ENCODE measurements at places on chromosomes 4 and X.
A peak's percentile ranks its signal among the peaks of the same experiment; 100 is the strongest.

- H3K4me1 ChIP-seq = no peaks in the 10 kb centered on the region
- DNase-seq = no peak
- no peaks in the 10 kb centered on the region for H3K27me3 ChIP-seq
- H3K36me3 ChIP-seq = no peaks in the 10 kb centered on the region
- no peak overlapping the region for H3K4me3 ChIP-seq
These were observed 56.9 kb upstream of the SLC39A8 start for GRCh38 chr4:102402223-102402622.

DNA sequence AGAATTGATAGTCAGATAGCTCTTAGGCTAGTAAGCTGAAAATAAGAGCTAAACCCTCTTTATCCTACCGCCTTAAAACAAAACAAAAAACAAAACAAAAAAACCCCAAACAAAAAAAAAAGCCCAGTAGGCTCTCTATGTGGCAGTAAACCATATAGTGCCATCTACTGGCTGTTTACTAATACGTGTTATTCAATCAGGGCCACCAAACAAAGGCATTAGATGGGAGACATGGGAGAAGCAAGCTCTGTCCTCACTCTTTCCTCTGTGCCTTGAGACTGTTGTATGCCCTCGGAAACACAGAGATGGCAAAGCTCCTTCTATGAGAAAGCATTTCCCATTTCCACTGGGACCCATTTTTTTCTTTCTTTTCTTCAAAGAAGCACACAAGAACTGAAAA lies 148.8 kb upstream of the MID1 start:
- peaks cover 8% of the 10 kb centered on the region for H3K4me1 ChIP-seq
- peak overlapping the region; percentile 41 for H3K27ac ChIP-seq
- H3K36me3 ChIP-seq = no peaks in the 10 kb centered on the region
- no peaks in the 10 kb centered on the region for H3K27me3 ChIP-seq
- peak; percentile 23 for DNase-seq

DNA sequence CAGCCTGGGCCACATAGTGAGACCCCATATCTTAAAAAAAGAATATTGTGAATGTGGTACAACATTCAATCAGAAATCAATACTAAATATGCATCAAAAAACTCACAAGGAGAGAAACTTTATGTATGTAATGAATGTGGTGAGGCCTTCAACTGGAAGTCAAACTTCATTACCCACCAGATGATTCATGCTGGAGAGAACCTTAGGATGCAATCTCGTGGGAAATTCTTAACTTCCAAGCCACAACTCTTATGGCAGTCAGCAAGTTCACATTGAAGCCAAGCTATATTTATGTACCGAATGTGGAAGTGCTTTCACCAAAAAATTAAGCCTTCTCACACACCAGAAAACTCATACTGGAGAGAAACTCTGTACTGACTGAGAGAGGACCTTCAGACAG lies 84.5 kb upstream of the UXT start:
- H3K4me3 ChIP-seq = no peak overlapping the region
- peak; percentile 20 for DNase-seq
- no peaks in the 10 kb centered on the region for H3K27me3 ChIP-seq
- H3K4me1 ChIP-seq = no peaks in the 10 kb centered on the region

DNA sequence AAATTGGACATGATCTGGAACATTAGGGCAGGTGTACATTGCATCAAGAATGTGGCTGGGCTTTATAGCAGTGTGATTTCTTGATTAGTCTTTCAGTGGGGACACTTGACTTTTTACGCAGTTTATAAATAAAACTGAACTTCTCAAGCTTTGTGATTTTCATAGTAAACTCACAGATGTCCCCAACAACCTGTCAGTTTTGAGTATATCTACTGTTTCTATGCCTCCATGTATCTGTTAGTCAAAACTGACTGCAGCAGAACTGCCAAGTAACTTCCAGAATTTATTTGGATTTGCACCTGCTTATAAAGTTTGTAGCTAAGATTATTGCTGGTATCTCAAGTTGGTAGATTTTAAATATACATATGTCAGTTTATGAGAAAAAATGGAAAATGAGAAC lies 20.0 kb downstream of the PTTG2 start:
- no peak overlapping the region for H3K27ac ChIP-seq
- DNase-seq = no peak
- peaks cover 23% of the 10 kb centered on the region for H3K4me1 ChIP-seq
- H3K4me3 ChIP-seq = no peak overlapping the region

DNA sequence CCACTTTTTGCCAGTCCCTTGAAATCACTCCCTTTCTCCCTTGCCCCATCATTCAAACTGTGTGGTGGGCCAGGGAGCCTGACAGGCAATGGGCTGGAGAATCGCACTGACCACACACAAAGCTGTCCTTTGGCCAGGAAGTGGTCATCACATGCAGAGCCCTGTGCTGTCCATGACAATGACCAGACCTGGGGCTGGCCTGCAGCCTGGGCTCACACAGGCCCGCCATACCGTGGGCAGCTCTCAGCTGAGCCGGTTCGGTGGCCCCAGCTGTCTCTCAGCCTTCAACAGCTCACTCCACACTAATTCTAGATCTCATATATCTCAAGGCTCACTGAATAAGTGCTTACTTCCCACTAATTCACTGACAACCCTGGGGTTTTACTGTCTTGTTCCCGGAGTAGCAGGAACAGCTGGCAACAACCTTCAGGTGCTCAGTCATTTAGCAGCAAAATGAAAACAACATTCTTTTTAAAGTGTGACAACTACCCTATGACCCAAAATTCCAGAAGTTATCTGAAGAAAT lies 48.0 kb downstream of the USP46 start:
- DNase-seq = no peak
- peaks cover 5% of the 10 kb centered on the region for H3K4me1 ChIP-seq
- no peaks in the 10 kb centered on the region for H3K27me3 ChIP-seq

DNA sequence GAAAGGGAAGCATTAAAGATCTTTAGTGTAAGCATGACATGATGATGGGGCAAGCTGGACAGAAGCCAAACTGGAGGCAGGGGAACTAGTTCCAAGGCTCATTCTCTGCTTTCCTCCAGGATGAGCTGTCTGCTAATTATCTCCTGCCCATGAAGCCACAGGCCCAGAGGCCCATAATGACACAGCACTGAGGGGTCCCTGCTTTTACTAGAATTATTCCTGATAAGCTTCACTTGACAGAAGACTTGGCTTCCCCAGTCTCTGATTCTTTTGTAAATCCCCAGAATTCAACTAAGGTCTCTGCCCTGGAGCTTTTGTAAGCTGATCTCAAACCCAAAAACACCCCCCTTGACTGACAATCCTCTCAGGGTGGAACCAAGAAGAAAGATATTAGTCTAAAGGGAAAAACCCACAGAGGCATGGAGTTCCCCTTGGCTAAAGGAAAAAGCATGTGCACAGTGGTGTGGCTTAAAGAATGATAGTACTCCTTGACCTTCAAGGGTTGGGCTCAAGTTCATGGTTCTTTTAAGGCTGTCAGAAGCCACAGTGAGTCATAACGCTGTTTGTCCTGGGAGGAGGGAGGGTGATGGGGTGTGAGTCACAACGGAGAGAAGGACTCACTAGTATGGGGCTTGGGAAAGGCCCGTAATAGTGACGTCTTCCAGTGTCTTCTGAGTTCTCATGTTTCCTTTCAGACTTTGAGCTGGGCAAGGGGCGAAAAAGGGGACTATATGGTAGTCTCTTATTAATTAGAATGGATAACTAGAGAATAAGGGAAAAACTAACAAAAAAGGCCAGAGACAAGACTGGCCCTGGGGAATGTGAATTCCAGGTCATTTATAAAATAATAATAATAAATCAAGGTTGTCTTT lies 146.0 kb upstream of the CPEB2 start:
- no peak overlapping the region for H3K4me3 ChIP-seq
- peak overlapping the region; percentile 89 for H3K27ac ChIP-seq
- H3K27me3 ChIP-seq = no peaks in the 10 kb centered on the region
- peak; percentile 100 for DNase-seq
- peaks cover 24% of the 10 kb centered on the region for H3K4me1 ChIP-seq

DNA sequence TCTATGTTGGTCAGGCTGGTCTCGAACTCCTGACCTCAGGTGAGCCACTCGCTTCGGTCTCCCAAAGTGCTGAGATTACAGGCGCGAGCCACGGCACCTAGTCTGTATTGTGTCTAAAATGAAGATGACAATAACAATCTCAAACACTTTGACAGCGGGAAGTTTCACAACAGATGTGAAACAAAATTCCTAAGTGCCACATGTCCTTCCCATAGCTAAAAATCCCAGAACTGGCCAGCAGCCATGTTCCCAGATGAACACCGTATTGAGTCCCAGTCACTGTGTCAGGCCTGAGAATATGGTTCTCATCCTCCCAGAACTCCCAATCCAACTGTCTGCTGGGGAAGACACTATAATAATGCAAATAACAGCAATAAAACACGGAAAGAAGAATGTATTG lies 16.4 kb upstream of the KLHL8 start:
- no peaks in the 10 kb centered on the region for H3K36me3 ChIP-seq
- no peak overlapping the region for H3K27ac ChIP-seq
- H3K4me3 ChIP-seq = no peak overlapping the region
